ENCODE measurements at places on chromosomes 5 and 9.

DNA sequence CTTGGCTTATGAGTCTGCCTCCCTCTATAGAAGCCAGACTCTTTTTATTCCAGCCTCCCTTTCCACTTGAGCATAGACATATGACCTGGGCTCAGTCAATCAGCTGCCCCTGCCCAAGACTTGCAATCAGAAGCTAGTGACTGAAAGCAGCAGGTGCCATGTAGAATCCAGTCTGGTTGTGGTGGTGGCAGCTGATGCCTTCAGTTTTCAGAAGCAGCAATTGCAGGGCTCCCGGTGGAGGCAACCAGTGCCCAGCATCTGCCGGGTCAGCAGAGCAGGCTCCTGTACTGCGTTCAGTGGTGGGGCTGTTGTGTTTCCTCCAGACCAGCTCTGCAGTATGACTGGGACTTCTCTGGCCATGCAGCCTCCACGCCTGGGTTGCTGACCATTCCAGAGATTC lies 53.9 kb upstream of the PALM2AKAP2 start:
- no peak for DNase-seq

DNA sequence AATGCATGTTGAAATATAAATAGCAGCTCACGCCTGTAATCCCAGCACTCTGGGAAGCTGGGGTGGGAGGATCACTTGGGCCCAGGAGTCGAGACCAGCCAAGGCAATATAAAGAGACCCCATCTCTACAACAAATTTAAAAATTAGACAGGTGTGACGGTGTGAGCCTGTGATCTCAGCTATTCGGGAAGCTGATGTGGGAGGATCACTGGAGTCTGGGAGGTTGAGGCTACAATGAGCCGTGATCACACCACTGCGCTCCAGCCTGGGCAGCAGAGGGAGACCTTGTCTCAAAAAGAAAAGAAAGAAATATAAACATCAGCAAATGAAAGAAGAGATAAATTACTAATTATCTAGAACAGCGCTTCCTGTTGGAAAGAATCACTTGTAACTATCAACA lies 105.0 kb downstream of the MAPKAP1 start:
- DNase-seq, result no peak

- peak; percentile 40 for DNase-seq
Observed at GRCh38 chr9:21252721-21253547, 13.1 kb upstream of the IFNA14 start.

DNA sequence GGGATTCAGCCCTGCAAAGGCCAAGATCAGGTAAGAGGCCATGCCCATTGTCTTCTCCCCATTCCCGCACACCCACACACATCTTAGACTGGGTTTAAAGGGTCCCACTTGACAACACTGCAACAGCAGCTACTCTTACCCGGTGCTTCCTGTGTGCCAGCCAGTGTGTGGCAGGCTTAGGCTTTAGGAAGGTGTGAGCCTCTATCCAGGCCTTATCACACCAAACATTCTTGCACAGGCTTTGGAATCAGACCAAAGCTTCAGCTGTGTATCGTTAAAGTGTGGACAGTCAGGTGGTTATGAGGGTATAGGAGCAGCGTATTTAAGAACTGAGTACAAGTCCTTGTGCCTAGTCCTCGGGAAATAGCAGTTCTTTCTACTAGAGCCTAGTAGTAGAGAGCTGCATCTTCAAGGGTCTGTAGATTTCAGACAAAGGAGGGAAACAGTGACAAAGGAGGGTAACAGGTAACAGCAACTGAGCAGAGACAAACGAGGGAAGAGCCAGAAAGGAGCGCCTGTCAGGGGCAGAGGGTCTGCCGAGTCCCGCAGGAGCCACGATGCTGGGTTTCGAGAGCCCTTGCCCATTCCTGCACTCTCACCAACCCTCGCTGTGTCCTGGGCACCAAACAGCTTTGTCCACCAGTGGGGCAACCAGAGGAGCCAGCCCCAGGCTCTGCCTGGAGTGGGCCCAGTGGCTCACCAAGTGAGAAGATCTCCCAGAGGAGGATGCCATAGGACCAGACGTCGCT lies 30.9 kb downstream of the CSF1R start:
- DNase-seq, result no peak

DNA sequence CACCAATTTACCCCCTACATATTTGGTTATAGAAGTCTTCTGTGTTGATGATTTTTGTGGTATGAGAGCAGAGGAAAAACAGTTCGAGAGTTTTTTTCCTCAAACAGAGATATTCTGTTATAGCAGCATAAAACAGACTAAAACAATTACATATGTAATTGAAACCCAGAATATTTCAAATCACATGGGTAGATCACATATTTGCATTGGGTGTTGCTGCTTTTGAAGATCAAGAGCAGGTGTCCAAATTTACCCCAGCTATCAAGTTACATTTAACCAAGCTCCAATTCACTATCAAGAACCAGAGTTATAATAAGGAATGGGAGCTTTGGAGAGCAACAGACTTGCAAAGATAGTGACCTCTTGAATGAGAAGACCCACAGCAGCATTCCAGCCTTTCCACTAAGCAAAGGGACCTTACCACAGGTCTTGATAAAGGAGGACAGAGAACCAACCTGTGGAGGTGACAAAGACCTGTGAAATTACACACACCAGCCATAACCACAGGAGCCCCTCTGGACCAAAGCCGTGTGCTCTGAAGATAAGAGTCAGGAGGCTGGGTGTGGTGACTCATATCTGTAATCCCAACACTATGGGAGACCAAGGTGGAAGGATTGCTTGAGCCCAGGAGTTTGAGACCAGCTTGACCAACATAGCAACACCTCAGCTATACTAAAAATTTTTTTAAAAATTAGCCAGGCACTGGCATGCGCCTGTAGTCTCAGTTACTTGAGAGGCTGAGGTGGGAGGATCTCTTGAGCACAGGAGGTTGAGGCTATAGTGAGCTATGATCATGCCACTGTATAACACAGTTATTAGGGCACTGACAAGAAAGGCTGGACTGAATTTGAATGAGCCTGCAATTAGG lies 4.0 kb upstream of the CCL28 start:
- DNase-seq, result no peak

DNA sequence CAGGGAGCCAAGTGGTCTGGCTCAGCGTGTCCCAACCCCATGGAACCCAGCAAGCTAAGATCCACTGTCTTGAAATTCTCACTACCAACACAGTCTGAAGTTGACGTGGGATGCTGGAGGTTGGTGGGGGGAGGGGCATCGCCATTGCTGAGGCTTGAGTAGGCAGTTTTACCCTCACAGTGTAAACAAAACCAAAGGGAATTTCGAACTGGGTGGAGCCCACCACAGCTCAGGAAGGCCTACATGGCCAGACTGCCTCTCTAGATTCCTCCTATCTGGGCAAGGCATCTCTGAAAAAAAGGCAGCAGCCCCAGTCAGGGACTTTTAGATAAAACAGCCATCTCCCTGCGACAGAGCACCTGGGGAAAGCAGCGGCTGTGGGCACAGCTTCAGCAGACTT lies 17.1 kb upstream of the FBXL17 start:
- DNase-seq, result no peak

- DNase-seq, result no peak
Observed at GRCh38 chr5:37116359-37116758, 132.8 kb downstream of the CPLANE1 start.

- no peak for DNase-seq
Observed at GRCh38 chr5:174723315-174723978, 935 bp upstream of the MSX2 start.

GRCh38 chr5:537098-537497 lies 12.8 kb upstream of the SLC9A3 start:
- no peak for DNase-seq

GRCh38 chr9:24620741-24621140 lies 75.0 kb upstream of the IZUMO3 start:
- no peak for DNase-seq

DNA sequence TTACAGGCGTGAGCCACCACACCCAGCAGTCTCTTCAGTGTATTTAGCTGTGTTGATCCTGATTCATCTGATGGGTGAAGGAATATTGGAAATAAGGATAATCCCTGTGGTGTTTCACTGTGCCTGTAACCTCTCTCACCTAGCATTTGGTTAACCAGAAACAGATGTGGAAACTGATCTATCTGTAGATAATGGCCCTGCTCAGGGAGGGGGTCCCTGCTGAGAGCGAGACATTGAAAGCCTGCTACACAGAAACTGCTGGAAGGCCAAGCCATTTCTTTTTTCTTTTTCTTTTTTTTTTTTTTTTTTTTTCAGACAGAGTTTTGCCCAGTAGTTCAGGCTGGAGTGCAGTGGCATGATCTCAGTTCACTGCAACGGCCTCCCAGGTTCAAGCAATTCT lies 28.4 kb downstream of the QRFP start:
- no peak for DNase-seq
